NCI-H146 (cell line): ENCODE measurements at places on chromosomes 12 and 14.

DNA sequence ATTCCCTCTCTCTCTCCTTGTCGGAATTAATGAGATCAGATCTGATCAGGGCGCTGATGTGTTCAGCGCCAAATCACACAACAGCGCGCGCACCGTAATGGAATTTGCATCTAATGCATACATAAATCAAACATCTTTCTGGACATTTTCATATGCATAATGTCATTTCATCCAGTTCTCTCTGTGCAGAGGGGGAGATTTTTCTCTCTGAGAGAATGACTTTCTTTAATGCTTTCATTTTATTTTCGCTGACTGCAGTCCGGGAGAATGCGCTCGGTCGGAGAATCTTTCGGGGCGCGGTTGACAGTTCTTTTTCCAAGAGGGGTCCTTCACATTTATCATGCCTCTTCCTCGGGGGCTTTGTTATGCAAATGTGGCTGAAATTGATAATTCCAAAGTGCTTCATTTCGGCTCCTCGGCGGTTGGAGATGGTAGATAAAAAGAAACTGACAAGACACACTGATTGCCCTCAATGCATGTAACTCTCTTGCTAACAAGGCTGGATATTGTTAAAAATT is 615.9 kb downstream of the VRK1 start:
- DNase-seq = no peak

- DNase-seq = no peak
Measured at GRCh38 chr14:99481745-99482099, 513 bp downstream of the CCNK start.

DNA sequence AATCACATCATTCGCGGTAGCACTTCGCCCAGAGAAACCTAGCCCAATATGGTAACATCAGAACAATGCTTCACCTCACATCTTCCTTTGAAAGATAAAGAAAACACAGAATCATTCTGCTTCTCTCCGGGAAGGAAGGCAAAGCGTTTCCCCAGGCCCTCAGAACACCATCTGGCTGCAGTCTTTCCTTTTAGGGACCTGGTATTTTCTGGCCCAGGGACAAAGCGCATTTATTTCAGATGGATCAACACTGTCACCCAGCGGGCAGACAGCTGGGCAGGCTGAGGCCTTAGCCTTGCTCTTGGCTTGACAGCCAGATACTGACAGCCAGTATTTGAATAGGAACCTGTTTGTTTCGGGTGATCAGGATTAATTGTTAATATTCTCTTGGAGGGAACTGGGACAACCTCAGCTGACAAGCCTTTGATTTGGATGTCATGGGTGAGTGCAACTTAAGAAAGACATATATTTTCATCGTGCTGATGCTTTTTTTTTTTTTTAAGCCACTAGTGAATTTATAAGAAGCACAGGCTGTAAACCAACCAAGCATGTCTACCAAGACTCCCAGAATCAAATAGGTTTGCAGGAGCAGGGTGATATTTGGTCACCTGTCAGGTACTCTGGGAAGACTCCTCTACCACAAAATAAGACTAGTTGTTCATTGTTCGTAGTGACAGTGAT is 118.9 kb downstream of the VEZT start:
- peak; percentile 76 for DNase-seq

GRCh38 chr12:1929985-1930802 is 11.7 kb upstream of the CACNA2D4 start:
- DNase-seq = no peak

- no peak for DNase-seq
Measured at GRCh38 chr12:57133013-57133569, 4.8 kb downstream of the LRP1 start.

- DNase-seq = no peak
Measured at GRCh38 chr14:89702876-89703200, 251.7 kb downstream of the EFCAB11 start.

GRCh38 chr12:71356569-71356968 is 83.0 kb upstream of the LGR5 start:
- DNase-seq = no peak

GRCh38 chr12:98220636-98221035 is 294.8 kb upstream of the TMPO start:
- DNase-seq = no peak

GRCh38 chr12:130748786-130749185 is 32.7 kb upstream of the RIMBP2 start:
- DNase-seq = no peak

DNA sequence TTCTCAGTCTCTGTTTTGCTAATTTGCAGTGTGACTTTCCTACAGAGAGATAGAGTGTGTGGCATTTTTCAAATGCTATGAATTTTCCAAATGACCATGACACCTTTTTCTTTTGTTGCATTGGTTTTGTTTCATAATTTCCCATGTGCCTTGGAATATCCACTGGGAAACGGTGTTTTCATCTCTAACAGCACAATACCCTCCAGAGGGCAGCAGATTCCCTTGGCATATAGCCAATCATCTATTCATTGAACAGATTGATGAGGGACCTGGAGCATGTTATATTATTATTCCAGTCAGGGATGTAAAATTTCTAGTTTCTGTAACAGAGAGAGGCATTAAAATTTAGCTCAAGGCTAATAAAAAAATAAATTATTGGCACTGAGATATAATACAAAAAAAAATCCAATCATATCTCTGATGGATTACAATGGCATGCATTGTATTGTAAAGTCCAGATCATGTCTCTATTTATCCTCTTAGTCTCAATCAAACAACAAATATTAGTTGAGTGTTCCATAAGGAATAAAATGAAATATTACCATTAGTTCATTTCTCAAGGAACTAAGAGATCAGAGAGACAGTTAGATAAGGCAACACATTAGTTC is 29.6 kb upstream of the NTN4 start:
- DNase-seq = peak; percentile 65

- no peak for DNase-seq
Measured at GRCh38 chr14:69960296-69960695, 81.1 kb downstream of the SMOC1 start.
